ENCODE measurements at places on chromosomes 1 and 21.

DNA sequence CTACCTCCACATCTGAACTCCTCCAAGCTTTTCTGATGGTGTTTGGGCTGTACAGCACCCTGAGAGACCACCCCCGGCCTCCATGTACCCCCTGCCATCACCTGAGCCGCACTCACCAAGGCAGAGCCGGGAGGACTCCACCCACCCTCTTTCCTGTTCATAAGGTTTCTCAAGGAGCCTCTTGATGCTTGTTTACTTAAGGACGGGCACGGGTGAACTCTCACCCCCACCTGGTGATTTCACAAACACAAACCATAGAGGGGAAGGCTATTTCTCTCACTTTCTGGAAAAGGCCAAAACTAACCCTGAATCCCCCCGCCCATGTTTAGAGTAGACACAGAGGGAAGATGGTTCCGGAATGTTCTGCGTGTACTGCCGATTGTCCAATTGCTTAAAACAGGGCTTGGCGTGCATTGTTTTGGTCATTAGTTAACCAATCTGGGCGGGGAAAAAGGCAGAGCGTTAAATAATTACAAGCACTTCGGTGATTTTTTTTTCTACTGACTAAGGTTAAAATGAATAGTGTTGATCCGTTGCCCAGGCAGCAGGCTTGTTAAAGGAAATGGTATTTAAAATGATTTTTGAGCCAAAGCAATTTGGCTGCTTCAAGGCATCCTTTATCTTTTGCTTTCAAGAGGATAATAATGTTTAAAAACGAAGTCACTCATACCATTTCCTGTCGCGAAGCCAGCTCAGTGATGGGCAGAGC, 279.8 kb upstream of the VAMP3 start:
- DNase-seq: no peak

DNA sequence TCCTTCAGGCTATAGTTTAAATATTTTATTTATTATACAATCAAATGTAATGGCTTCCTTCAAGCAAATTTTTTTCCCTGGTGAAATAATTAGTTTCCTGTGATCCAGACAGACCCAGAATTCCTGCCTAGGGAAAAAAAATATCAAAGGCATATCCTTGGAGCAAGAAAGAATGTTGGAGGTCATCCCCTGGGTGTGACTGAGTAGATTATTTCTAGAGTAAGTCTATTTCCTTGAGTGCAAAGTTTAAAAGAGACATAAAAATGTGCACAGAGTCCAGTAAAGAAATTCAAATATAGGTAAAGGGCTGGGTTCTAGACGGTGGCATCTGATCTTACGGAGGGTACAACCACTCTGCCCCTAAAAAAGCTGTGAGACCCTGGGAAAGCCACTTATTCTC, 32.2 kb upstream of the SAMD13 start:
- DNase-seq: no peak

DNA sequence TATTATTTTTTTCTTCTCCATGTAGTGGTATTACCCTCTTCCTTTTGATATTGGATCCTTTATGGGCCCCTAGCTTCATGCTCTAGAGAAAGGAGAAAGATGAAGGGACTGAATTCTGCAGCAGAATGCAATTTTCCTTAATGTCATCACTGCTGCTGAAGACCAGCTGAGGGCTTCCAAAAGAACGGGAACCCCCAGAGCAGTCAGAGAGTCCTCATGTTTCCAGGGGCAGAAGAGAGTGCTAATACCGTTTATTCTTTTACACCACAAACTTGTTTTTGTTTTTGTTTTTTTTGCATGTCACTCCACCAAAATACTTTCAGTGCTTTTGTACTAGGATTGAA, 21.1 kb upstream of the TBX15 start:
- DNase-seq: no peak

DNA sequence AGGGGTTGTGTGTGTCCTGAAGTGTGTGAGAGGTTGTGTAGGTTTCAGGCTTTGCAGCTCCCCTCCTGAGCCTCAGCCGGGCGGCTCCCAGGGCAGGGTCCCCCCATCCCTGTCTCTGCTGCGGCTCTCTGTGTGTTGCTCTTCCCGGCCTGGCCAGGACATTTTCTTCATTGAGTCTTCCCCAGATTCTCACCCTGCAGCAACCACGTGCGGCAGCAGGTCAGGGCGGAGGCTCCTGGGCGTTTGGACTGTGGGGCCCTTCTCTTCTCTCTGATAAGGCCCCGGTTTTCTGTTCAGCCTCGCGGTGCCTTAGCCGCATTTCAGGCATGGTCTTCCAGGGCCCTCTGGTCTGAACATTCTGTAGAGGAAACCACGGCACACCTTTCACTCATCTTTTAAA, 1.8 kb upstream of the TCP10L start:
- no peak for DNase-seq

DNA sequence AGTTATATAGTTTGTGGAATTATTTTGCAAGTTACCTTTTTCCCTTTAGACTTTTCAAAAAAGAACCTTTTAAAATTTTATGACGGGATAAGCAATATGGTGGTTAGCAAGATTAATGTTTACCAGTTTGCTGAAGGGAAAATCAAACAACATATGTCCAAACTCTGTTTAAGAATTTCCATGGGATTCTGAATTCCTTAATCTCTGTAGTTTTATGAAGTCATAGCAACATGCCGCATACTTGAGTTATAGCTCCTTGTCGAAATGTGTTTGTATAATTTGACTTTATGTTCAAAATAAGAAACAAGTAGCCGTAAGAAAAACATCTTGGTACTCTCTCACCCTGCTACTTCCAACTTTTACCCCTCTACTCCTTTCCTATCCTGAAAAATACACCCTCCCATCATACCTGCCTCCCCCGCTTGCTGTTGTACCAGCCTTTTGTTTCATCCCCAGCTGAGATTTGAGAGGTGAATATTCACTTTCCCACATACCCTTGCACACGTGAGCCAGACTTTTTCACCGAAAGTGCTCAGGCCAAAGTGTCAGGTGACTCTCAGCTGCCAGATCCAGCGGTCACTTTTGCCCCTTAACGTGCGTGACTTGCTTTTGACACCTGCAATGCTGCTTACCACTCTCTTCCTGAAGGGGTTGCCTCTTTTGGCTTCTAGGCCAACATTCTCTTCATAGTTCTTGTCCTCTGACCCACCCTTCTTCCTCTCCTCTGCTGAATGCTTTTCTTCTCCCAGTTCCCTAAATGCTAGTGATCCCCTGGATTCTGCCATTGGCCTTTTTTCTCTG, 83.5 kb upstream of the ZNF326 start:
- no peak for DNase-seq

GRCh38 chr21:28216976-28217523, 775.6 kb downstream of the LTN1 start:
- DNase-seq: no peak

DNA sequence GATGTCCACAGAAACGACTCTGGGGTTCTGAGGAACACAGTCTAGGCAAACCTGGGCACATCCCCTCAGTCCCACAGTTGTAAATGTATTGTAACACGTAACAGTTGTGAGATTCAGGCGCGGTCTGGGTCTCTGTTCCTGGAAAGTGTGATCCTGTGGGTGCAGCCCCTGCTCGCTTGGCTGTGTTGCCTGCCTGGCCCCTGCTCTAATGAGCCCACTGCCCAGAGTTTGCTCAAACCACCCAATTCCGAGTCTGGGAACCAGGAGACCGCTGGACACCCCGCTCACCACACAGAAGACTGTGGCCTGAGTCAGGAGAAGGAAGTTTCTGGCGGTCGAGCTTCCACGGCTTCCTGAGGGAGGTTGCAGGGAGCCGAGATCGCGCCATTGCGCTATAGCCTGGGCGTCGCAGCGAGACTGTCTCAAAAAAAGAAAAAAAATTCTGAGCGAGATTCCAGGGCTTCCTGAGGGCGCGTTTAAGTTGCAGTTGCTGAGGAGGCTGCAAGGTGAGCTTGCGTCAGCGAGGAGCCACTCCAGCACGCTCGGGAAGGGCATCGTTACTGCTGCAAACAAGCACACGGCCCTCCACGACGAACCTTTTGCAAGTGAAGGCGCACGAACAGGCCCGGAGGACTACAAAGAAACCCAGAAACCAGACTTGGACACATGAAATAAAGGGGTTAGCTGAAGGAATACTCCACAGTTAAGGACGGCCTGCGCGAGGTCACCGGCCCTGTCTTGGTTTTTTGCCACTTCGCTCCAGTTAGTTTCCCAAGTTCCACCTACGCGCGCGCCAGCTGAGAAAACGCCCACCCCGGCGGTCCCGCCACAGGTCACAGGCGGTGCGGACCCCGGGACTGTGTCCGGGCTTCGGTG, 1.1 kb downstream of the C21orf58 start:
- DNase-seq: peak; percentile 27

- no peak for DNase-seq
Measured at GRCh38 chr1:54937469-54937868, 43.0 kb upstream of the TMEM61 start.

GRCh38 chr1:31685795-31686194, 18.0 kb downstream of the COL16A1 start:
- no peak for DNase-seq

GRCh38 chr1:99577313-99577712, 68.6 kb upstream of the PALMD start:
- no peak for DNase-seq

DNA sequence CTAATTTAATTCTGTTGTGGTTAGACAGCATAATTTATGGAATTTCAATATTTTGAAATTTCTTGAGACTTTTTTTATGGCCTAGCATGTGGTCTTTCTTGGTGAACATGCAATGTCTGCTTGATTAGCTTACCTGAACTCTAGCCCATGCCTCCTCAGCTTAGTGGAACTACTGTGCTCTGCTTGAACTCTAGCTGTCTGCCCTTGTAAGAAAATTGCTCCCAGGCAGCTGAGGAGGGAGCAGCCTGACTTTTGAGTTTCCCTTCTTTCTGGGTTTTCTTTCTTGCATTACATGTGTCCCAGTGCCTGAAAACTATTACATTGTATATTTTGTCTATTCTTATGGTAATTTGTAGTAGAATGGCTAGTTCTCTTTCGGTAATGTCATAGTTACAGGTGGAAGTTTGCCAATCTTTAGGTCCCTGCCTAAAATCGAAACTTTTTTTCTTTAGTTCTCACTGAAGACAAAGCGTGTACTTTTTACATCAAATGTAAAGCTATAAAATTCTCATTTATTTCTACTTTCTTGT, 105.3 kb downstream of the MAST2 start:
- no peak for DNase-seq

- DNase-seq: no peak
Measured at GRCh38 chr1:240804475-240804874, 192.5 kb upstream of the GREM2 start.

GRCh38 chr1:40155910-40156309, 5.3 kb upstream of the RLF start:
- no peak for DNase-seq

DNA sequence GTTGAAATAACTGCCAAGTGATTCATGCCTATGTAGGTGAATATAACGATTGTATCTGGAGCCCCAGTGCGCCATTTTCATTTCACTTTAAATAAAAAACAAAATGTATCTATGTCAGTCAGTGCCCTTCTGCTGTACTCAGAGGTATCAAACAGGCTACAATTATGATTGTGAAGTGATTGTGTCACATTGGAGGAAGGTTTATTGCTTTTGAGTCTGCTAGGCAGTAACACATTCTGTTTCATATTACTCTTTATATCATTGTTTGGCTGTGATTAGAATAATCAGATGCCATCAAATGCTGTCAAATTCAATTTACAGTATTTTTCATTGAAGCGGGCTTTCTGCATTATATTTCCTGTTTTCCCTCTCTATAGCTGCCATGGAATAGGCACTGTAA, 171.9 kb downstream of the KCTD3 start:
- no peak for DNase-seq

DNA sequence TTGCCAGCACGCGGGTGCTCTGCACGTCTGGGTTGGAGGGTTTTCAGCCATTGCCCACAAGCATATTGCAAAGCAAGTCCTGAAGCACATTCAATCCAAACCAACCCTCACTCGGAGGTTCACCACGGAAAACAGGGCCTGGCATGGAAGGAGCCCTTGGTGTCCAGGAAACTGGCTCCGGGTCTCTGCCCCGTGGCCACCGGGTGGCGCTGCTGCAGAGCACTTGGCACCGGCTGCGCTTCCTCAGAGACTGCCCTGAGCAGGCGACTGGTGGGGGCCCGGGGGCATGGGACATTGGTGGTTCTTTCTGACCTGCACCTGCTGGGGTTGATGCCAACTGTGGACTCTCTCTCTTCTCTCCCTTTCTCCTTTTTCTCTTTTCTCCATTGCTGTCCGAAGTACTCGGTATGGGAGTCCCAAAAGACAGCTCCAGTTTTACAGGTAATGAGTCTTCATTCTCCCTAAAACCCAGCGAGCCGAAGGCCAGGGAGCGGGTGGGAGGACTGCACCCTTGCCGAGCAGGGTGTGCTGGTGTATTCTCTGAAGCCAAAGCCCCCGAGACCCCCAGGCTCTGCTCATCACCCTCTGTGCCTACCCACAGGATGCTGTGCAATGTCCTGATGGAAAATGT, 4.1 kb upstream of the KCNAB2 start:
- peak; percentile 73 for DNase-seq

GRCh38 chr1:111603979-111604378, 15.6 kb upstream of the RAP1A start:
- no peak for DNase-seq

GRCh38 chr1:171576144-171576543, 45.9 kb upstream of the MYOCOS start:
- no peak for DNase-seq

DNA sequence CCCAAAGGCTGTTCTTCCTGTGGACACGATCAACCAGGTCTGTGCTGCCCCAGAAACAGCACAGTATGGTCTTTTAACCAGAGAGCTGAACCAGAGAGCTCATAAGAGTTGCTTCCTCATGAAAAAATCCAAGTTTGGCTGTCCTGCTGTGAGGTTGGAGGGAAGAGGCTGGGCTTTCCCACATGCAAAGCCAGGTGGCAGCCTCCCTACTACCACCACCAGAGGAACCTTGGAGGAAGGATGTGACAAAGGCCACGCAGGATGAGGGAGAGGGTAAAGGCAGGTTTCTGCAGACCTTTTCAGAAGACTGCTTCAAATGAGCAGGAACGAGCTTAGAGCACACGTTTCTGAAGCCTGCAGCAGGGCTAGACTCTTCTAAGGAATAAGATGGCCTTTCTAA, 27.1 kb downstream of the FAM78B start:
- no peak for DNase-seq

DNA sequence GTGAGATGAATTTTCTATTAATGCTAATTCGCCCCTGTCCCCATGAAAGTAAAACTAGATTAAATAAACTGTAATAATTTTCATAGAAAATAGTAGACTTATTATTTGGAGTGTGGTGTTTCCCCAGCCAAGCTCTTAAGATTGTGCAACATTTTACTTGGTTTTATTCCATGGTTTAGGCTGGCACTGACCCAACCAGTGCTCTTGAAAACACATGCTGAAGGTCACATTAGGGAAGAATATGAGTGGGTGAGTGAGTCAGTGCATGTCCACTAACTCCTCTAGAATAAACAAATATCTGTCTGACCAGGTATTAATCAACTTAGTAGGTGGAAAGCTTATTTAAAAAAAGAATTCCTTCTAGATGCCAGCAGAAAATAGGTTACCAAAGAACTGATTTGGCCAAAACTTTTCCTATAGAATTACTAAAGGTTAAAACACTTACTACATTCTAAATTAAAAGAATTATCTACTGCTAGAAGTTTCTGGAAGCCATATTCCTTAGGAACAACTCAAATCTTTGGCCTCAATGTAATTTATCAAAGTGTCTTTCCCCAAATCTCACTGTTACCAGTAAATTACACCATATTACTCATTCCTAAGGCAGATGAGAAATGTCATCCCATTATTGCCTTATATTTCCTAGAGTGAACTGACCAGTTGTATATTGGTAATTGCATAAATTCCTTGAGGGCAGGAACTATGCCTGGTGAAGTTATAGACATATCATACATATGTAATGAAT, 89.7 kb upstream of the RGS1 start:
- no peak for DNase-seq

GRCh38 chr21:38570596-38570995, 72.3 kb upstream of the ERG start:
- DNase-seq: no peak

- DNase-seq: no peak
Measured at GRCh38 chr1:100930494-100930893, 34.6 kb downstream of the SLC30A7 start.
